ENCODE measurements at places on chromosomes 2 and 18. TPM values are rescaled to one million over a fixed set of nuclear protein-coding genes. Genes with fewer than 3 reads are reported as not detected.

Gene SLC4A5
- total RNA-seq, result 9.5 TPM

Gene SCTR
- not detected for total RNA-seq

Gene HAAO
- total RNA-seq, result 33.7 TPM

Gene ARHGAP25
- total RNA-seq, result 10.8 TPM

Gene PLEK
- total RNA-seq, result 20.7 TPM

Gene SLC35G4
- not detected for total RNA-seq

Gene KCNF1
- total RNA-seq, result not detected
